ENCODE measurements at places on chromosomes 2 and 18.

DNA sequence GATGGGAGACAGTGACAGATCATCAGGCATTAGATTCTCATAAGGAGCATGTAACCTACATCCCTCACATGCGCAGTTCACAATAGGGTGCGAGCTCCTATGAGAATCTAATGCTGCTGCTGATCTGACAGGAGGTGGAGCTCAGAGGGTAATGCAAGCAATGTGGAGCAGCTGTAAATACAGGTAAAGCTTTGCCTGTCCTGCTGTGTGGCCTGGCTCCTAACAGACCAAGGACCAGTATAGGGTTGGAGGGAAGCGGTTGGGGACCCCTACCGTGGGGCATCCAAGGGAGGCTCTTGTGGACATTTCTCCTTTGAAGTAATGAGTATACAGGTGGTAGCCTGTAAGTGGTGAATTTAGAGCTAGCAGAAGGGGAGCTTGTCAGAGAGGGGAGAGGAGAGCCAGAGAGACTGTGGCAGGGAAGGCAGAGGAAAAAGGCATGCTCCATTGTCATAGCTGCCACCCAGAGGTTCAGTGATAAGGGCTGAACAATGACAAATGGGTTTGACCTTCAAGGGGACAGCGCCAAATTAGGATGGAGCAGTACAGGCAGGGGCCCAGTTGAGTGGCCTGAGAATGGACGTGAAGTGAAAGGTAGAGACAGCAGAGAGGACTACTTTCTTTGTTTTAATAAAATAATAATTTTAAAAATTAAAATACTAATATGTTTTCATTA is 15.2 kb upstream of the TMBIM1 start:
- DNase-seq: no peak

DNA sequence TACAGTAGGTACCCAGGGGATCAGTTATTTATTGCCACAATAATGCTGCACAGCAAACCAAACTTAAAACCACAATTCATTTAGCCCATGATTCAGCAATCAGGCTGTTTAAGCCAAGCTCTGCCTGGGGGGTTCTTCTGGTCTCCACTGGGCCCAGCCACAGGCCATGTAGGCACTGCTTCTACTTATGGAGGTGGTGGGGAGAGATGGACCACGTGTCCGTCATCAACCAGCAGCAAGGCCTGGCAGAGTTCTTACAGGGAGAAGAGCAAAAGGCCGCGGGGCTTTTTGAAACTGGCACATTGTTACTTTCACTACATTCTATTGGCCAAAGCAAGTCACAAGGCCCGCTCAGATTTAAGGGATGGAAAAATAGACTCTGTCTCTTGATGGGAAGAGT is 76.3 kb upstream of the DAPL1 start:
- DNase-seq: no peak

DNA sequence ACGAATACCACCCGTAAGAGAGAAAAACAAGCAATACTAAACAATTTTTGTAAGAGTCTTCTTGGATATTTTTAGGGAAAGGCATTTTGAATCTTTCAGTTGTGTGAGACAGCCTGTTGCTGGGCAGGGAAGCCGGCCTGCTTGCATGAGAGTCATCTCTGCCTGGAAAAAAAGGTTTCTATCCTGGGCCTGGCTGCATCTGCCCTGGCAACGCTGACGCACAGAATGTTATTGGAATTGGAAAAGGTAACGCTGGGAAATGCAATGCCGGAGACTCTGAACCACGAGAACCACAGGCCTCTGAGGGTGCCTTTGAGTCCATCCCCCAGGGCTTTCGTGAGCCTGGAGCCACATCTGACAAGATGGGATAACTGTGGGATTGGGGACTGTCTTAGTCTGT is 17.9 kb upstream of the NPAS2 start:
- DNase-seq: no peak

- DNase-seq: no peak
Measured at GRCh38 chr18:7592305-7593071, 25.4 kb downstream of the PTPRM start.

DNA sequence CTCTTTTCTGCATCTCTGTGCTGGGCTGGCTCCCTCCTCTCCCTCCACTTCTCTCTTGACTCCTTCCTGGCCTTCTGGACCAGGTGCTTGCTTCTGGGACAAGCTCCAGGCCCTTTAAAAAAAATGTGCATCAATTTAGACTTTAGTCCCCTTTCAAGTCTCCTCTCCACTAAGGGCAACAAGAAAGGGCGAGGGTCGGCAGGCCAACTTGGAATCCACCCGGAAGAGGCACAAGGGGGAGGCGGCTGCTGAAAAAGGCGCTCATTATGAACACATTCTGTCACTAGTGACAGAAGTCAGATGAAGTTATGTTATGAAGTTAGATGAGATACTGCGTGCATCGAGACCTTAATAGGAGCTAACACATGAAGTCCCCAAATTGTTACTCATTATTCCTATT is 13.6 kb upstream of the RHOB start:
- no peak for DNase-seq

DNA sequence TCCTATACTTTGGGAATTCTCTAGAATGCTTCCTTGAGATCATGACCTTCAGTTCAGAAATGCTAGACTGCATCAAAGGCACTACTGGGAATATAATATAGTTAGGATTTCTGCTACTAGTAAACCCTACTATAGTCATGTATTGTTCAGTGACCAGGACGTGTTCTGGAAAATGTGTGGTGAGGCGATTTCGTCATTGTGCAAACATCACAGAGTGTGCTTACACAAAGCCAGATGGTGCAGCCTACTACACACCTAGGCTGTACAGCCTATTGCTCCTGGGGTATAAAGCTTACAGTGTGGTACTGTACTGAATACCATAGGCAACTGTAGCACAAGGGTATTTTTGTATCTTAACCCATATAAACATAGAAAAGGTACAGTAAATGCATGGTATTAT is 13.0 kb downstream of the CXCR4 start:
- DNase-seq: no peak

DNA sequence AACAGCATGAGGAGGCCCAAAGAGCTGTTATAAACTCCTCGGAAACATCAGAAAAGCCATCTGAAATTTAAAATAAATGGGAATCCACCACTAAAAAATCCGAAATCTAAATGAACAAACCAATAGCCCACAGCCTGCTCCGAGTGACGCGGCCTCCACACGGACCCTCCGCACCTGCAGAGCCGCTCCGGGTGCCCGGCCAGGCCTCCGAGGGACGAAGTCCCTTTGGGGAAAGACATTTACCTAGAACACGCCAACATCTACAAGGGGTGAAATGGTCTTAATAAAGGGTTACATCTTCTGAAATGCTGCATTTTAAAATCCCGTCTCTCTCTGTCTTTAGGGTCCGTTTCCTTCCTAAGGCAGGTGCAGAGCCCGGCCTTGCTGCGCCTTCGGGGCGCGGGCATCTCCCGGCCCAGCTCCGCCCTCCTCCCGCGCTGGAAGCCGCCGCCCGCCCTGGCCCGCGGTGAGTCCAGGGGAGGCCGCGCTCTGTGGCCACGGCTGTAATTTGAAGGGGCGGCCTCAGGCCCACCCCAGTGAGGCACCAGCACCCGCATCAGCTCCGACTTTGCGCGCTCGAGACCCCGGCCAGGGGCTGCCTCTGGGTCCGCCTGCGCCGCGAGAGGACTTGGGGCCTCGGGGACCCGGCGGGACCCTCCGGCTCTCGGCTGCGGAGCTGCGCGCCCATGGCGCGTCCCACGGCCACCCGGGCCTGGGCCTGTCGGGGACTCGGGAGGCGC is 42.3 kb upstream of the CTDP1 start:
- DNase-seq: no peak

GRCh38 chr2:108982259-108982679 is 6.8 kb downstream of the EDAR start:
- no peak for DNase-seq
